ENCODE measurements at places on chromosomes 2 and 18.

- DNase-seq: no peak
Observed at GRCh38 chr2:212344131-212344530, 194.5 kb downstream of the ERBB4 start.

DNA sequence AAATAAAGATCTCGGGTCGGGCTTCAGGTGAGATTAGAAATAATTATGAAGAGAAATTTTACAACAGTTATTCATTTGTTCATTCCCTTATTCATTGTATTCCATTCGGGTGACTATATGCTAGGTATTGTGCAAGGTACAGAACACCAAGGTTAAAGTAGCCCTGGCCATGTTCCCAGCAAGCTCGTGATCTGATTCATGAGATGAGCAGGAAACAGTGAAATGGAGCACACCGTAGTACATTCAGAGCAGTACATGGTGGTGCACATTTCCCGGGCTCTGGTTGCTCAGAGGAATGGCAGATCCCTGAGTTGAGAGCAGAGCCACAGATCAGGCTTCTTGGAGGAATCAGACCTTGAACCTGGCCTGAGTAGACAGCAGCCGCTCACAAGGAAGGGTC, 87.7 kb downstream of the PRKRA start:
- DNase-seq: no peak

GRCh38 chr18:28063926-28064325, 113.0 kb downstream of the CDH2 start:
- DNase-seq: no peak

GRCh38 chr2:54052825-54053718, 62.3 kb upstream of the ACYP2 start:
- peak; percentile 31 for DNase-seq

GRCh38 chr18:32805354-32805753, 32.5 kb upstream of the KLHL14 start:
- DNase-seq: no peak

DNA sequence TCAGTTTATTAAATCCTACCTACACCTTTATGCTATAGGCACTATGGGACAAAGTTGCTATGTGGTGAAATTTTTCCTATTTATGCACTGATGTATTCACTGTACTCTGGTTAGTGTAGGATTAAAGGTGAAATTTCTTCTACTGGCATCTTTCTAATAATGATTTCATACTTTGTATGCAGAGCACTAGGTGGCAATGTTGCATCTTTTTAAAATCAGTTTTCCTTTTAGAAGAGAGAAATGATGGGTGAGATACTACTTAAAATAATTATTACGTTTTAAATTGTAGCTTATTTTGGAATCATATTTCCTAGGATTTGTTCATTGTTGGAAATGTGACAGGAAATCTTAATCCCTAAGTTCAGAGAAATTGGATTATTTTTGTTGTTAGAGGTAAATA, 150.9 kb downstream of the CD8B2 start:
- DNase-seq: peak; percentile 68

DNA sequence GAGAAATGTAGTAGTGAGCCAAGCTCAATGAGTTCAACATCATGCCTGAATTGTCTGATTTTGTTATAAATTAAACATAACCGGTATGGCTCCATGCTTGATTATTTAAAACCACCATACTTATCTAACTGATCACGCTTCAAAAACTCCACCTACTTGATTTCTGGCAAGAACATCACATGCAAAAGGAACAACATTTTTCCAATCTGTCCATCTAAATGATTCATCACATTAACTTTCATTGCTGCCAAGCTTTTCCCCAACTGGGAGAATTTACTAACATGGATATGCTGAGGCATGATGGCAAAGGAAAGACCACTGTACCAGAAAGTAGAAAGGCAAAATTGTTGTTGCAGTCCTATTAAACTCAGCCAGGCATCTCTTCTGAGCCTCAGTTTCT, 286.8 kb downstream of the TRIB2 start:
- no peak for DNase-seq

GRCh38 chr2:48617618-48618017, at the start of gene GTF2A1L:
Gene GTF2A1L (plus strand): TSS chr2:48617856. CDS start chr2:48617875, 19 bp downstream.
- DNase-seq: no peak

- DNase-seq: no peak
Observed at GRCh38 chr2:121454549-121455090, 76.1 kb upstream of the RNU4ATAC start.

GRCh38 chr2:172917716-172918115, 157.9 kb upstream of the MAP3K20 start:
- no peak for DNase-seq

GRCh38 chr2:203400805-203401585, 72.8 kb downstream of the ABI2 start:
- no peak for DNase-seq

DNA sequence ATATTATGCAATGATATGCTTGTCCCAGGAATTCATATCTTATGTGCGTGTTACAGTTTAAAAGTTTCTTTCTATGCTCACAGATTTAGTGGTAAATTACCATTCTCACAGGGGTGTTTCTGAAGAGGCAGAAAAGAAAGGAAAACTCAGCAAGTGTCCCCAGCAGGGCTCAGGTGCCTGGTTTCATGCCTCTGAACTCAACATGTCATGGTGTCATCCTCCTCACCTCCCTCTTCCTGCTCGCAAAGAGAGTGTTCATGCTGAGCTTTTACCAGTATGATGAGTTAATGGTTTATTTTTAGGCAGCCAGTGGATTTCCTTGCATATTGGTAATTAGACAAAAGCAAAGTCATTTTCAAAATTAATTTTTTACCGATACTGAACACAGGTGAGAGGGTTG, 492.9 kb upstream of the ZEB2 start:
- DNase-seq: no peak

DNA sequence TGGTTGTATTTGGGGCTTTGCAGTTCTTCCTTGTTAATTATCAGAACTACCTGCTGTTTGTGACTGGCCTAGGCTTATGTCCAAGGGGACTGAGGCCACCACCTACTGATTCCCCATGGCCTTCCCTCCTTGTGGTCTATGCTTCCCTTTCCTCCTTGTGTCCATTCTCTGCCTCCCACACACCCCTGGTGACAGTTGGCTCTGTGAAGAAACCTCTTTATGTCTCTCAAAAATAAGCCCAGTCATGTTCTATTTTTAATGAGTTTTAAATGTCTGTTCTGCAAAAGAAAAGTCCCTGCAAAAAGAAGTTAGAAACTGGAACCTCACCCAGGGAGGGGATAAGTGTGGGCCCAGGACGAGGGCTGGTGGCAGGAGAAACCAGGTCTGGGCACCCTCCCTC, 105.0 kb downstream of the SMC6 start:
- peak; percentile 8 for DNase-seq

DNA sequence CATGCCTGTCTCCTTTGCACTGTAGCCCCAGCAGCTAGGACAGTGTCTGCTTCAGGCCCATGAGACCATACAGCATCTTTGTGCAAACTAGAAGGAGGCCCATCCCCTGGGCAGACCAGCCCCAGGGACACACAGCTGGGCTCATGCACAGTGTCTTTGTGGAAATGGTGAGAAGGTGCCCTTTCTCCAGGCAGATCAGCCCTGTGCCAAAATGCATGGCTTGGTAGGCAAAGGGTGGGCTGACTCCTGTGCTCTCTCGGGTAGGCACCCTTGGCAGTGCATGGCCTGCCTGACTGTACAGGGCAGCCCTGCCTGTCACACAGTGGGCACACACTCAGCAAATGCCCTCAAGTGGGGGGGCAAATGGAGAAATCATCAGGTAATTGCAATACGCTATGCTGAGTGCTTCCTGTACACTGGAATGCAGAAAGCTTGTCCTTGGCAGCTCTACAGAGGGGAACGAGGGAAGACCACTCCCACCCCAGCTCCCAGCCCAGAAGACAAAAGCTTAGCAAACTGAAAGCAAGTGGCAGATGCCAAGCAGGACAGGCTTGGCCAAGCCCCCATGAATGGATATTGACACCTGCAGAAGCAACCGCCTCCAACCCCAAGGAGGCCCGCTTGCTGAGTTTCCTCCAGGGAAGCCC, 21.6 kb downstream of the TNS1 start:
- DNase-seq: no peak

Data from hematopoietic multipotent progenitor cell treated with erythropoietin and hydrocortisone succinate and interleukin-3 and kit ligand, for 4 days (in vitro differentiated cells).